Colonic mucosa (tissue), 4 donors: ENCODE measurements at places on chromosomes 1 and 21. TPM values are rescaled to one million over a fixed set of nuclear protein-coding genes. Genes with fewer than 3 reads are reported as not detected.

DNA sequence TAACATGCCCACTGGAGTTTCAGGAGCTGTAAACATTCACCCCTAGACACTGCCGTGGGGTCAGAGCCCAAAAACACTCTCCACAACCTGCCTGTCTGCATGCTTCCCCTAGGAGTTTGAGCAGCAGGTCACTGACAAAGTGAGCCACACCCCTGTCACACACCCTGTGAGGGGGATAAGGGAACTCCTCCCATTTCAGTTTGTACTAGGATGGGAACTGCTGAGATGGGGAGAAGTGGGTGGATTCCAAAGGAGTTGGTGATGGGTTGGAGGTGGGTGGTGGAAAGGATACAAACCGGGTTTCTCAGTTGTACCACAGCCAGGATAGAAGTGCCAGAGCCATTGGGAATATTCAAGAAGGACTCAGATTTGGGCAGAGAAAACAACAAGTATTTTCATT, 140.2 kb downstream of the MIS18A start:
- DNase-seq, result no peak

DNA sequence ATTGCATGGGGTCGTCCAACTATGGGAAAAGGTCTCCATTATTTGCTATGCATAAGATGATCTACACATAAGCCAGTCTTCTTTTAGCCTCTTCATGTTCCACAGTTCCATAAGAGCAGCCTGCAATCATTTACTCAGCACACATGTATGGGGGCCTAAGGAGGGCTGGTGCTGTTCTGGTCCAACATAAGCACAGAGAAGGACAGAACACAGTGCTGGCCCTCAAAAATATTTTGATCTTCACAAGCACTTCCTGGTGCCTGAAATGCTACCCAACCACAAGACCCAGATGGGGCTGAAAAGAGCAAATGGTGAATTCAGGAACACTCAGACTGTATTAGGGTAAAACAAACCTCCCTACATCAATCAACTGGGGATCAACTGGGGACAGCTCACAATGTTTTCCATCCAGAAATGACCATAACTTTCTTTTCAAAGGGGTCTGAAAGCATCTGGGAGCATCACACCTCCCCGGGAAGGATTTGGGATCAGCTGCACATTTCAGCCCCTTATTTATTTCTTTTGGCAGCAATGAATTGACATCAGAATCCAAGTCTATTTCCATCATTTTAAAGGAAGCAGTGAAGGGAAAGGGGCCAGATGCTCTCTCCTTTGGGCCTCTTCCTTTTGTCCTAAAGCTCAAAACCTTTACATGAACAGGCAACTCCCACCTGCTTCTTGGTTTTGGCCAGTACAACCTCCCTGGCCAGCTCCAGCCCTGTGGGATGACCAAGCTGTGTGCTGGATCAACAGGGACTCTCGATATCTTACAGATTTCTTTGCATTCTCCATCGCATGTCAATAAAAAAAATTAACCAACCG, 45.7 kb downstream of the KCNN3 start:
- no peak for DNase-seq

GRCh38 chr1:162134646-162135045, 65.2 kb downstream of the NOS1AP start:
- no peak for DNase-seq

DNA sequence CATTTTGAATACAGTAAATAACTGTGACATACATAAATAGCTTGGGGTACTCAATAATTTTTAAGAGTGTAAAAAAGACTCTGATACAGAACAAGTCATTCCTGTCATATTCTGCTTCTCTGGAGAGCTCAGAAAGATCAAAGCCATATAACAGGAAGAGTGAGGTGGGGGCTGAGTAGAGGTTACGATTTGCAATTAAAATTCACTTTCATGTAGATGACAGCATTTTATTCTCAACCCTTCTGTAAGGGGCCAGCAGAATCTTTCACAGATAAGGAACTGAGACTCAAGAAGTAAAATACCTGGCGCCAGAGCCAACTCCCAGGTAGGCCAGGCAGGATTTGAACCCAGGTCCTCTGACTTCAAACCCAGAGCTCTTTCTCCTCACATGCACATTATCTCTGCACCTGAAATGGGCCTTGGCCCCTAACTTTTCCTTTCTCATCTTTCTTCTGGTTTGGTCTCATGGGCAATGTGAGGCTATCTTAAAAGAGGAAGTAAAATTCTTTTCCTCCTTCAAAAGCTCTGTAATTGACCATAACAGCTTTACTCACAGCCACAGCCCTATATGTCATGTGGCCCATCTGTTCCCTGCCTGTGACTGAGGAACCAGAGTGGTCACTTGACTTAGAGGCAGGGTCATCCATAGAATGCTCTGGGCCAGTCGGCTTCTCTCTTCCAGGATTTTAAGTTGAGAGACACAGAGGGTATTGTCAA, 80.9 kb upstream of the SYT6 start:
- DNase-seq, result peak; percentile 24

Gene CA14
- total RNA-seq, result 0.22 TPM

Gene FALEC
- total RNA-seq, result not detected

Gene LINGO4
- total RNA-seq, result 0.13 TPM

Gene GRIK3
- total RNA-seq, result 0.20 TPM

Gene MR1
- total RNA-seq, result 3.0 TPM
